ENCODE measurements at places on chromosomes 7 and 10.

- DNase-seq = no peak
These were observed 14.2 kb upstream of the HPS1 start for GRCh38 chr10:98460837-98461499.

DNA sequence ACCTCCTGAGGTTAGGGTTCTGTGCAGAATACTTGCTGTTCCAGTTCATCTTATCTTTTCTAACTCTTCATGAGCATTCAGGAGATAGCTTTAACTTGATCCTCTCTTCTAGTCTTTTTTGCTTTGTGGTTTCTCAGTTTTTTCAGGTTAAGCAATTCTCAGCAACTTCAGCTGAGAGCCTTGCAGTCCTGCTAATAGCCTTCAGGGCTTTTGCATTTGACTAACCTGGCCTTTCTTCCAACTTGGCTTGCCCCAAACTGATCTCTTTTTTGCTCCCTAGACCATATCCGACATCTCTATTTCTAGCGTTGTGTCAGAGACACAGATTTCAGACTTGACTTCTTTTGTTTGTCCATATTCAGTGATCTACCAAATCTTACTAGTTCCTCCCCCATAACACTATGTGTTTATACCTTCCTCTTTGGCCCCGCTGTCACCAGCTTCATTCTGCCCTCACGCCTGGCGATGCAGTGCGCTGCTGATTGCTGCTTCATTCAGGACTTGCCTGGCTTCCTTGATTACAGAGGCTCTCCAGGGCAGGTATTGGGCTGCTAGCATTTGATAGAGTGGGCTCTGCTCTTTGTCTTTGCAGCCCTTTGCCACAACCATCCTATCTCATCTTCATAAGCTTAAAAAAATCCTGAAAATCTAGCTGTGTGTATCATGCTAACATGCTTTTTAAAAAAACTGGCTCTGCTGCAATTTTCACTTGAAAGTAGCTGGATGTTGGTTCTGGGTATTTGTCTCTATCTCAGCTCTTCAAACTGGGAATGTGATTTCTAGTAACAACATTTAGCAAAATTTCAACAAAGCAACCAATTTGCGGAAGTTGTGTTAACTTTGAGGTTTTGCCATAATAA, 9.6 kb downstream of the CUL1 start:
- DNase-seq = no peak

- DNase-seq = no peak
These were observed 6.7 kb downstream of the SKAP2 start for GRCh38 chr7:26857506-26858240.

DNA sequence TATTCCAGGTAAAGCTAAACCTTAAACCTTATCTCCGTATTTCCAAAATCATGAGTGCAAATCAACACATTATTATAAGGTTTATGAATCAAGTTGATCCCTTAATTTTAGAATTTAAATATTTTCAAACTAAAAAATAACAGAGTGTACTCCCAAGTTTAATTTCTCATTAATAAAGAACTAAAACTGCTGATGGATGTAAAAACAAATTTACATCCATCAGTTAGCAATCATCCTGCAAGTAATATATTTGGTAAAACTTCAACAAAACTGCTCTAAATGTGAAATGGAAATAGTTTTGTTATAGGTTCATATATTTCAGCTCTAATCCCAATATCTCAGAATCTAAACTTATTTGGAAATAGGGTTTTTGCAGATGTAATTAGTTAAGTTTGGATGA, 71.3 kb upstream of the ZNF804B start:
- DNase-seq = no peak

DNA sequence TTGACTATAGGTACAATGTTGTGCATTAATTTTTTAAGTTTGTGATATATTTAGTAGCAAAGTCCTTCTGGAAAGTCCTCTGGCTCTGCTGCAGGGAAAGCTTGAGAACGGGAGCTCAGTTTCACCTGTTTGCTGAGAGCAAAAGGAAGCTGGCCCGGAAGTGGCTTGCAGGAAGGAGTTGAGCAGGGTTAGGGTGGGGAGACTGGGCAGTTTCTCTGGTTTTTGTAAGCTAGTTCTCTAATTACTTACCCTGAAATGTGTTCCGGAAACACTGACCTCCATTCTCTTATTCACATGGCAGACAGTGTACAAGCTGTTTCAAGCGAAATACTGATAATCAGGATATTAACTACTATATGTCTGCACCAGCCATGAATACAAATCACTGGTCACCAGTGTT, 22.3 kb downstream of the MAP3K8 start:
- no peak for DNase-seq

GRCh38 chr7:155715111-155715805, 70.8 kb downstream of the RBM33 start:
- DNase-seq = no peak

DNA sequence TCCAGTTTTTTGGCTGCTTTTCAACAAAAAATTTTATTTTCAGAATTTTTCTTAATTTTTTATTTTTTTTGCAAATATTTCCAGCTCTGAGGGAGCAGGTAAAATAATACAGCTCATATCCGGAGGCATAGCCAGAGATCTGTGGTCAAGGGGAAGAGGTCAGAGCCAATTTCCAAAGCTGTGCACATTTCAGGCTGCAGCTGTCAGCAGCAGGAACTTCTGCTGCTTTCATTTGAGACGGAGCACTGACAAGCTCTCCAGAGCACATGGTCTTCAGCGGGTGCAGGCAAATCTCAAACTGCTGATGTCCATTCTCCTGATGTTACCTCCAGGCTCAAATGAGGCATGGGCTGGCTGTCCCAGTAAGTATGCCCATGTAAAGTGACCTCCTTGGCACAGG, 31.1 kb downstream of the SLC26A4 start:
- no peak for DNase-seq

DNA sequence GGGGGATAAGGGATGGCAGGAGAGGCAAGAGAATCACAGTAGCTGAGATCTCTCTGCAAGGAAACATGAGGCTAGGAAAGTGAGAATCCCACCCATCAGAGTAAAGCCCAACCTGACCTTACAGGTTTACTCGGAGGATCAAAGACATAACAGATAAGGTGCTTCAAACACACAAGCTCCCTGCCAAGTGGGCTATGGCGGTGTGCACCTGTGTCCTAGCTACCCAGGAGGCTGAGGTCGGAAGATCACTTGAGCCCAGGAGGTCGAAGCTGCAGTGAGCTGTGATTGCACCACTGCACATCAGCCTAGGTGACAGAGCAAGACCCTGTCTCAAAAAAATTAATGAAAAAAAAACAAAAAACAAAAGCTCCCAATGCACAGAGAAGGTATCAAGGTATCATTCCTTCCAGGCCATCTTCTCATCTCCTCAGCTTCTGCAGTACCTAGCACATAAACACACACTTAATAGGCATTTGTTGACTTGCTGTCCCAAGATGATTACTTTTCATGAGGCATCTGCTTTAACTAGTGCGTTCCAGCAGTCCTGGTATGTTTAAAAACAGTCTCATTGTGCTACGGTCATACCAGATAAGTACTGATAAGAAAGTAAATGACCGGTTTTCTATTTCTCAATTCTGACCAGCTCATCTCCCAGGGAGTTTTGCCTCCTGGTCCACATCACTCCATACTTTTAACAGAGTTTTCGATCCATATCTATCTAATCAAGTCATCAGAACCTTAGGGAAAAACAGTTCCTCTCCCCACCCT, 13.3 kb downstream of the GNA12 start:
- no peak for DNase-seq

GRCh38 chr10:11586170-11586569, 25.3 kb downstream of the USP6NL start:
- no peak for DNase-seq

DNA sequence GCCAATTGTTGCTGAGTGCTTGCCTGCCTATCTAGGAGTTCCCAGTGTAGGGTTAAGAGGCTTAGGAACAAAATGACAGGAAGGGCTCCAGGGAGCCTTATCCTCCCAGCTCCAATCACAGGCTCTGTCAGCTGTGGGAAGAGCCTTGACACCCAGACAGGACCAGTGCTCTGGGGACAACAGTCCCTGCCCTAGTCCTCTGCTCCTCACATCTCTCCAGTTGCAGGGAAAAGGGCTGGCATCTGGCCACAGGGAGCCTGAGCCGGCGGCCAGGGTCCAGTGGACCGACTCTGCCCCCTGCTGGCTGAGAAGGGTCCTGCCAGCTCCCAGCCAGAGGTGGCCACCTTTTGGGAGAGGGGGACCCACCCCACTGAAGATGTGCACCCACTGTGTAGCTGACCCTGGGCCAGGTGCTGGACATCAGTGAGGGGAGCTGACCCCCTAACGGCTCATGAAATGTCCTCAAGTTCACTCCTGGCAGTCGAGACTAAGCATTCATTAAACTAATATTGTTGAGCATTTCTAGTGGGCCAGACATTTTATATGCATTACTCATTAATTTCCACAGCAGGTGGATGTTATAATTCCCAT, 17.6 kb downstream of the DNAJB12 start:
- peak; percentile 78 for DNase-seq

DNA sequence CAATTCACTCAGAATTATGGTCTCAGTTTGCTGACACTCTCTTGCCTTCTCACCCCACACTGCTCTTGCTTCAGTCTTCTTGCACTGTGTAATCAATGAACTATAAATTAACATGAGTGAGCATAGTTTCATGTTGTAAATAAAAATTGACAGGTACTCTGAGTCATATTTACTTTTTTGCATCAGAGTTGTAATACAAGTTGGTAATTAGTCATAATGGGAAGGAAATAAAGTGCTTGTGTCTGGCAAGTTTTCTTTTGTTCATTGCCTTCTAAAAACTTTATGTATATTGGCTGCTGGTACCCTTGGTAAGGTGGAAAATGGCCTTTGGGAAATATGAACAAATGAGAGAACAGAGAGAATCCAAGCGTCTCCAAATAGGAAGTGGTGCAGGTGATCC, 169.3 kb upstream of the MAGI2 start:
- DNase-seq = no peak

DNA sequence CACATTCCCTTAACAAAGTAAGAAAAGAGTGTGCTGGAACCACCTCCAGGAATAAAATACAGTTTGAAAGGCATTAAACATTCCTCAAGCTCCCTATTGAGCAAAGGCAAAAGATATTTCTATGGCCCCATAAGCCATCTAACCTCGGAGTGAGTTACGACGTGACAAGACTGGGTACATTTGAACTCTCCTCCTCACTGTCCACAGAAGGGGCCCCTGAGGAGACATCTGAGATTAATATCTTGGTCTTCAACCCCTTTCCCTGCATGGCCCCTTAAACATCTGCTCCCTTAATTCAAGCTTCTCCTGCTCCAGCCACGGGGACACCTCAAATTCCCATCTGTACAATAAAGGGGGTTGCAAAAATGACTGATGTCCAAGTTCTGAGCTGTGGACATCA, 526 bp downstream of the GIMAP1 start:
- no peak for DNase-seq

DNA sequence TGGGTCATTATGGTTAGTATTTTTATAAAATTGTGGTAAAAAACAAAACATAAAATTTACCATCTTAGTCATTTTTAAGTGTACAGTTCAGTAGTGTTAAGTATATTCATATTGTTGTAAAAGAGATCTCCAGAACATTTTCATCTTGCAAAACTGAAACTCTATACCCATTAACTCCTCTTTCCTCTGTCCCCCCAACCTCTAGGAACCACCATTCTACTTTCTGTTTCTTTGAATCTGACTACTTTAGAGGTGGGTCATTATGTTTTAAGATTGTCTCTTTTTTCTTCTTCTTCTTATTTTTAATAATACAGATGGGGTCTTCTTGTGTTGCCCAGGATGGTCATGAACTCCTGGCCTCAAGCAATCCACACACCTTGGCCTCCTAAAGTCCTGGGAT, 84.1 kb downstream of the DOCK4 start:
- DNase-seq = no peak

DNA sequence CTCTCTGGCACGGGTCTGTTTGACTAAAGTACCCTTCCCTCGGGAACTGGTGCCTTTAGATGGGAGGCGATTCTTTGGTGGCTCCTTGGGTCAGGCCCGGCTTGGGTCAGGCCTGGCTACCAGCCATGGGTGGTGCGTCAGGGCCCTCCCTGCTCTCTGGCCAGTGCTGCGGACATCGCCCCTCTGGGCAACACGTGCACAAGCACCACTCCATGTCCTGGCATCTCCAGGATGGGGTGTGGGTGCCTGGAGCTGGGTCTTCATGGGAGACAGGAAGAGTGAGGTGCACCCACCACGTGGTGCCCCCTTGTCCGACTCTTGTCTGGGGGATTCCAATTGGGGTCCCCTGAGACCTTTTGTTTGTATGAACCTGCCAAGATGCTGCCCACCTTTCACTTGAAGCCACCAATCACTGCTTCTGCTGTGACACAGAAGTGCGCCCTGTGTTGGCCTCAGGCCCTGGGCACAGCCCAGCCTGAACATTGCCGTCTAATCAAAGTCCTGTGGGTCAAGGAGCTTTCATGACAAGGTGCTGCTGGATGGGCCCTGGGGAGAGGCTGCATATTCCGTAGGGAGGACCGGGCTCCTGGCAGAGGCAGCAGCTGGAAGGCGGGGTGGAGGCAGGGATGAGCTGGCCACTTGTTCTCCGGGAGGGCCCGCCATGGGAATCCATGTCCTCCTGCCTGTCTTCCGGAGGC, 11.1 kb upstream of the PWWP2B start:
- DNase-seq = no peak

- DNase-seq = no peak
These were observed 53.0 kb downstream of the CROT start for GRCh38 chr7:87398446-87398845.

DNA sequence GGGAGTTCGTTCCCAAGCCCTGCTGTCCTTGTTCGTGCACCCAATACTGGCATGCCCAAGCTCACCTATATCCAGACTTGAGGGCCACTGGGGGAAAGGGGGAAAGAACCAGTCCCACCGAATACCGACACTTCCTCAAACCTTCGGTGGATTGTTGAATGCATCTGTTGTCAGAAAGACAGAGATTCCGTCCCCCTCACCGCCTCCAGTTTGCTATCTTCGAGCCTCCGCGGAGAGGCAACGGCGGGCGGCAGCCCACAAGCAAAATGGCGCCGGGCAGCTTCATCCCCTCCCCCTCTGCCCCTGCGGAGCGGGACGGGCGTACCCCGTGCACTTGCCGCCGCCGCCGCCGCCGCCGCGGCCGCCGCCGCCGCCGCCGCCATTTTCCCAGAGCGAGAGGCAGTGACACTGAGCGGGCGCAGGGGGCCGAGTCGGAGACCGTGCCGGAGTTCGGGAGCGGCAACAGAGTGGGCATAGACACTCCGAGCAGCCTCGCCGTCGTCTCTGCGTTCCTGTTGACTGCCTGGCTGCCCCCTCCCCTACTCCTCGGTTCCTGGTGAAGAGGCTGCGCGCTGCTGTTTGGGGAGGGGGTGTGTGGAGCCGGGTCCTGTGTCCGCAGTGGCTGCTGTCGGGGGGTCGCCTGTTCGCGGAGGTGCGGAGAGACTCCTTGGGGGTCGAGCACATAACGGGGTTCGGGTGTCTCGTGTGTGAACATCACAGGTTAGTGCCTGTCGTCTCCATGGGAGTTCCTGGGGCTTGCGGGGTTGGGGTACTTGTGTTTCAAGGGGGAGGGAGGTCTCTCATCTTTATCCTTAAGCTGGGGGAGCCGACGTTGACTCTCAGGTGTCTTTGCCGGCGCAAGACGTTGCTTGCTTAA, at the start of gene KMT2E:
TSS of gene KMT2E (plus strand) at position 390 of the 877 bp plus-strand sequence. CDS start 26,748 bp downstream, outside the sequence.
- peak; percentile 88 for DNase-seq

Data from stimulated activated CD4-positive, alpha-beta T cell treated with anti-CD3 and anti-CD28 coated beads, Interleukin-2, amount 100 ng/mL, for 48 hours (primary cell).